ENCODE measurements at places on chromosomes 2 and 18.

DNA sequence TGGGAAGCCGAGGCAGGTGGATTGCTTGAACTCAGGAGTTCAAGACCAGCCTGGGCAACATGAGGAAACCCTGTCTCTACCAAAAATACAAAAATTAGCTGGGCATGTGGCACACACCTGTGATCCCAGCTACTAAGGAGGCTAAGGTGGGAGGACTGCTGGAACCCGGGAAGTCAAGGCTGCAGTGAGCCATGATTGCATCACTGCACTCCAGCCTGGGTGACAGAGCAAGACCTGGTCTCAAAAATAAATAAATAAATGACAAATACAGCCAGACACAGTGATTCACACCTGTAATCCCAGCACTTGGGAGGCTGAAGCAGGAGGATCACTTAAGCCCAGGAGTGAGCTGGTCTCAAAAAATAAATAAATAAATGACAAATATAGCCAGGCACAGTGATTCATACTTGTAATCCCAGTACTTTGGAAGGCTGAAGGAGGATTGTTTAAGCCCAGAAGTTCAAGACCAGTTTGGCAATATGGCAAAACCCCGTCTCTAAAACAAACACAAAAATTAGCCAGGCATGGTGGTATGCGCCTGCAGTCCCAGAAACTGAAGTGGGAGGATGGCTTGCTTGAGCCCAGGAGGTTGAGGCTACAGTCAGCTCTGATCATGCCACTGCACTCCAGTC is 6.2 kb downstream of the KANSL3 start:
- H3K27ac ChIP-seq, result no peak overlapping the region
- no peaks in the 10 kb centered on the region for H3K27me3 ChIP-seq
- H3K4me1 ChIP-seq, result peaks cover 21% of the 10 kb centered on the region
- H3K4me3 ChIP-seq, result no peak overlapping the region

GRCh38 chr2:32064021-32064601 is 755 bp downstream of the SPAST start:
- peak overlapping the region; percentile 93 for H3K4me3 ChIP-seq
- H3K4me1 ChIP-seq, result peaks cover 40% of the 10 kb centered on the region
- DNase-seq, result no peak

GRCh38 chr2:43225093-43225787 is 1.2 kb downstream of the ZFP36L2 start:
- H3K4me1 ChIP-seq, result peaks cover 26% of the 10 kb centered on the region
- H3K27ac ChIP-seq, result peak overlapping the region; percentile 99
- DNase-seq, result no peak
- peak overlapping the region; percentile 92 for H3K4me3 ChIP-seq
- H3K27me3 ChIP-seq, result no peaks in the 10 kb centered on the region
- H3K36me3 ChIP-seq, result peaks cover 22% of the 10 kb centered on the region

GRCh38 chr18:50850307-50851065 is 28.4 kb upstream of the ME2 start:
- no peaks in the 10 kb centered on the region for H3K27me3 ChIP-seq
- H3K36me3 ChIP-seq, result no peaks in the 10 kb centered on the region
- no peak for DNase-seq
- H3K27ac ChIP-seq, result no peak overlapping the region
- H3K4me3 ChIP-seq, result no peak overlapping the region
- H3K4me1 ChIP-seq, result peaks cover 3% of the 10 kb centered on the region

DNA sequence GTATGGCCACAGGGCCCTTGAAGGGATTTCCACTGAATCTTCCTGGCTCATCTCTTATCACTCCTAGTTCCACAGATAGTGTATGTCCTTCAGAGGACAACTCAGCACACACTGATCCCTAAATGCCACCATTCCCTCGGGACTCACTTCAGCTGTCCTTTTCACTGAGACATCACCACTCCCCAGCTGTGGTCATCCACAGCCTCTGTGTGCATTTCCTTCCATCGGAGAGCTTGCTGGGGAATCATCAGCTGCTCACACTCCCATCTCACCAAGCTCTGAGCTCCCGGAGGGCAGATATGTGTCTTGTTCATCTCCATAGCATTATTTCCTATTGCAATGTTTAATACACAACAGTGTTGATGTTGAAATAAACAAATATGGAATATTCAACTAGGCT is 759.5 kb downstream of the RNF144A start:
- H3K4me3 ChIP-seq, result no peak overlapping the region
- H3K36me3 ChIP-seq, result no peaks in the 10 kb centered on the region
- H3K27me3 ChIP-seq, result no peaks in the 10 kb centered on the region
- DNase-seq, result no peak
- H3K4me1 ChIP-seq, result no peaks in the 10 kb centered on the region

DNA sequence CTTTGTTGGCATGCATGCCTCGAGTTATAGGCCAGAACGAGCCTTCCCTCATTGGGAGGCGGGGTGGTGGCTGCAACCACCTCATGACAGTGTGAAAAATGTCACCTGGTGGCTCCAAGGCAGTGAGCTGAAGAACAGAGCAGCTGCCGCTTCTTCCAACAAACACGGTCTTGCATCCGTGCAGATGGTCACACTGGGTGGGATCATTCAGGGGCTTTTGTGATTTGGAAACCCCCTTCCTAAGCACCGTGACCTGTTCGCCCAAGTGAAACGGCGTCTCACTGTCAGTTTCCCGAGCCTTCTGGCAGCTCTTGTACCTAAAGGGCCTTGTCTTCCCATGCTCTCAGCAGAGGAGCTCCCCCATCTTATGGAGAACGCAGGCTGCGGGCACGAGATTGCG is 159.7 kb downstream of the NAPG start:
- H3K27me3 ChIP-seq, result no peaks in the 10 kb centered on the region
- H3K36me3 ChIP-seq, result no peaks in the 10 kb centered on the region
- DNase-seq, result no peak
